ENCODE measurements at places on chromosomes 2 and 18.

DNA sequence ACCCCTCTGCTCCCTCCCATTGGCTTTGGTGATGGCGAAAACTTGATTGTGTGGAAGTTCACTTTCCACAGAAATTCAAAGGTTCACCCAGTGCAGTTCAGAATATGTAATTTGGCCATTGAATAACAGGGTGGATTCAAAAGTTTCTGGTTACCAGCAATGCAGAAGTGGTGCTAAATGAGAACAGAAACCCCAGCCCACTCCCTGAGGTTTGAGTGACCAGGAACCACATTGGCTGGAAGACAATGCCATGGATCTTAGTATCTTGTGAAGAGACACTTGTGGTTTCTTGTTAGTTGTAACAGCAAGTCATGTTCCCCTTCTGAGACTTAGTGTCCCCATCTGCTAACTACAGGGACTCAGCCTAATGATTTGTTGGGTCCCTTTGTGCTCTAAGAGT is 49.8 kb downstream of the QPCT start:
- DNase-seq = no peak

- no peak for DNase-seq
Measured at GRCh38 chr2:210971431-210971830, 415.0 kb downstream of the CPS1 start.

DNA sequence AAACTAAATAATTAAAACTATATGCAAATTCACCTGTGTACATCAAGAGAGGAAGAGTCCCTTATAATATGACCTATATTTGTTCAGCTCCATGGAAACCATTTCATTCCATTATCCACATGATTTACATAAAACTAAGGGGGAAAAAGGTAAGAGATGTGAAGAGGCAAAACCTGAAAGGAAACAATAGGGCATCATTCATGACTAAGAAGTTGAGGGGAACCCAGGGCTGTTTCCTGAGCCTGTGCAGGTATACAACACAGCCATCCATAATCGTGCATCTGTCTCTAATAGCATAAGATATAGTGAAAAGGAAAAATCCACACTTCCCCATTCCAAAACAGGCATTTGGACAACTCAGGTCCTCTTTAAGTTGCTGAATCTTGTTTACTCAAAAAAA is 151.3 kb downstream of the NR4A2 start:
- DNase-seq = no peak

- peak; percentile 49 for DNase-seq
Measured at GRCh38 chr2:9207641-9208311, 1.2 kb downstream of the ASAP2 start.

GRCh38 chr2:28248511-28248910 is 144.1 kb upstream of the FOSL2 start:
- DNase-seq = no peak

DNA sequence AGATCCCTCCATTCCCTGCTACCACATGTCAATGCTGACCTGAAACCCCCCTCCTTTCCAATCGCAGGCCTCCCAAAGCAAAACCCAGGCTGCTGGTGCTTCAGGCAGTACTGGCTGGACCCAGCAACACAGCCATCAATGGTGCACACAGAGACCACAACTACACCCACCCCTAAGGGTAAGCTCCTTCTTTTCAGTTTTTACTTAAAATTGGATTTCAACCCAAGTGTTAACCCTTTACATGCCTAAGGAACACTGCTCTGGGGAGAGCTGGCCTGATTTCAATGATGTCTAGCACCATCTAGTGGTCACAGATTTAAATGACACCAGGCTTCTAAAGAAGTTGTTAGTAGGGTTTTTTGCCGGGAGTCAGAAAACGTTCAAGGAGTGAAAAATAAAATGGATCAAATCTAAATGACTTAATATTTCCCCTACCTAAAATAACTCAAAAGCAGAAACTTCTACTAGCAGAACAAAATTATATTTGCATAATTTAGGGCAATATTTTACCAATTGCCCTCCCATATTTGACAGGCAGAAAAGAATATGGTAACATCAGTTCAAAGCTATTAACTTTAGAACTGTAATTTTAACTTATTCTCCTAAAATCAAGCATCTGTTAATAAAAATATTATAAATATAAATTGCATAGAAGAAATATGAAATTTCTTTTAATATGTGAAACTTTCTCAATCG is 24.6 kb downstream of the FECH start:
- peak; percentile 19 for DNase-seq

DNA sequence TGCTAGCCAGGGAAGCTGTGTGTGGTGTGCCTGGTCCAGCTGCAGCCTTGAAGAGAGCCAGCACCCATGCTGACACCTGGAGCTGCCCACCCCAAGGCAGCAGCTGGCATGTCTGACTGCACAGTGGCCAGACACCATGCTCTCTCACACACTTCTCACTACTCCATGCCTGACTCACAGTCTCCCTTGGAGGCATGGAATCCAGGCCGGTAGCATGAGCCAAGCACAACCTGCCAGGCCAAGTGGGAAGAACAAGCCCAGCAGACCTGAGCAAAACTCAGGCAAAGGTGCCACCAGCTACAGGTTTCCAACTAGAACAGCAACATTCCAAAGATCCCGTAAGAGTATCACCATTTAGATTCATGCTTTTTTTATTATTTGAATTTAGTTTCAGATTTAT is 625.3 kb upstream of the LRRTM4 start:
- DNase-seq = no peak

- DNase-seq = no peak
Measured at GRCh38 chr2:30108851-30109250, 38.0 kb upstream of the YPEL5 start.

GRCh38 chr2:132489150-132489549 is 72.5 kb downstream of the GPR39 start:
- DNase-seq = no peak

- no peak for DNase-seq
Measured at GRCh38 chr2:217459680-217460405, 543.0 kb downstream of the TNS1 start.

DNA sequence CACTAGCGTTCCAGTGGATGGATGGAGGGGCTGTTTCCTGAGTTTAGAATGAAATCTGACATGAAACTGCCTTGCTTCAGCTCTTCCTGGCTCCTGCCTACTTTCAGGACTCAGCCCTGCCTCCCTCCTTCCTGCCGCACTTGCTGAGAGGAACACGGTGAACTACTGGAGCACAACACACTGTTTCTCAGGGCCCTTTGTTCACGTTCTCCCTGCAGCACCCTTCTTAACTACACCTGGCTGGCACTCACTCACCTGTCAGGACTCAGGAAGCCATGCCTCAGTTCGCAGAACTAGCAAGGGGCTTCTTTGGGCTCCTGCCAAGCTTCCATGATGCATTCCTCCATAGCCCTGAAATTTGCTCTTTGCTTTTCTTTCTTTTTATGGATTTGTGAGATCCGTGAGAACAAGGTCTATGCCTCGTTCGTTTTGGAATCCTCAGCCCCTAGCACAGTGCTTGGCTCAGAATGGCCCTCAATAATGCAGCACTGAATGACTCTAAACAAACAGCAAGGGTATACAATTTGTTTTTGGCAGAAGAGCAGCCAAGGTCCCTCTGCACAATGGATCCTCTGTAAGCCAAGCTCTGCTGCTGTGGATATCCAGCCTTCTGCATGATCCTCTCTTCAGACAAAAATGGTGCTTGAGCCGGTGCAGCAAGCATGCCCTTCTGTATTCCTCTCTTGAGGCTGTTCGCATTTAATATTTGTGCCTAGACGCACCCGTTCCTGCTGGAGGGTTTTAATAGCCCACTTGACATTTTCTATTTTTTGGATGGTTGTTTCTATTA is 357.0 kb downstream of the TSN start:
- no peak for DNase-seq

GRCh38 chr2:240295256-240296103 is 140.0 kb upstream of the GPC1 start:
- no peak for DNase-seq

GRCh38 chr2:71720596-71721361 is 267.4 kb downstream of the DYSF start:
- no peak for DNase-seq

GRCh38 chr2:19299032-19299431 is 59.4 kb downstream of the OSR1 start:
- no peak for DNase-seq

GRCh38 chr18:73577365-73577764 is 570.3 kb downstream of the FBXO15 start:
- no peak for DNase-seq

GRCh38 chr2:171515672-171516298 is 6.5 kb upstream of the CYBRD1 start:
- DNase-seq = no peak

DNA sequence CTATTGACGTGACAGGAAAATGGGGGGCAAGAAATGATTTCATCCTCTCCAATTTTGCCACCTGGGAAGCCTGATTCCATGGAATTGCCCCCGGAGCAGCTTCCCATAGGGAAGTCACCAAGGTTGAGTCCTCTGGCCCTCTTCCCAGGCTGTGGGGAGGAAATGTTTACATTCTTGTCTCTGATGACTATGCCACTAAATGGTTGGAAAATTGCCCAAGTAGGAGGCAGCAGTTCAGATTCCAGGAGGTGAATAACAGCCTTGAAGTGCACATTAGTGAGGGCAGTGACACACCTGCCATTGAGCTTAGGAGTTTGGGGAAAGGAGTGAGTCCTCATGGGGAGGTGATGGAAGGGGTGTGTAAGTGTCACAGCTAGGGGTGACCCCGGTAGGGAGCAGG is 449.2 kb upstream of the DCC start:
- DNase-seq = peak; percentile 24

DNA sequence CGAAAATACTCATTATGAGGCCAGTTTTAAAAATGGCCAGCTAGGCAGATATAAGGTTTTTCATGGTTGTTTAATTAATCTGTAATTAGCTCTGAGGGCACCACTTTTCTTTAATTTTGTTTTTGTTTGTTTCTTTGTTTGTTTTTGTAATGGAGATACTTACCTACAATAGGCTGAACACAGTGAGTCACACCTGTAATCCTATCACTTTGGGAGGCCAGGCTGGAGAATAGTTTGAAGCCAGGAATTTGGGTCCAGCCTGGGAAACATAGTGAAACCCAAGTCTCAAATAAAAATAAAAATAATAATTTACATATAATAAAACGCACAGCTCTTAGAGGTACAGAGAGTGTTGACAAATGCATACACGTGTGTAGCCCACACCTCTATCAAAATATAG is 56.8 kb upstream of the MSH2 start:
- no peak for DNase-seq

Measured in NCI-H187 (cell line).